ENCODE measurements at places on chromosomes 12 and 14.
A peak's percentile ranks its signal among the peaks of the same experiment; 100 is the strongest.

GRCh38 chr14:75514673-75515628 is 7.3 kb upstream of the BATF start:
- DNase-seq: peak; percentile 36

DNA sequence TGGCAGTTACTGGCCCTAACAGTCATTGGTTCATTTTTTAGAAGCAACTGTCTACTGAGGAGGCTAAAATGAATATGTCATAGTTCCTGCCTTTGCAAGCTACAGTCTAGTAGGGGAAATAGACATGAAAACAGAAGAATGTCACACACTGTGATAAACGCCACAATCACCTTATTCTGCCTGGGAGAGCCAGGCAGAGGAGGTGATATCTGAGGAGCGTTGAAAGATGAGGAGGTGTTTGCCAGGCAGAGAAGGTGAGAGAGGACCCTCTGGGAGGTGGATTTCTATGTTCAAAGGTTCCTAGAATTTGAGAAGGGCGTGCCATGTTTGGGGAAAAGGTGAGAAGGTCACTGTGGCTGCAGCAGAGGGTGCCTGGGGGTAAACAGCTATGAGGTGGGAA is 185.7 kb downstream of the PAX9 start:
- DNase-seq: no peak

GRCh38 chr12:120115066-120115465 is 1.5 kb downstream of the RAB35 start:
- DNase-seq: no peak

DNA sequence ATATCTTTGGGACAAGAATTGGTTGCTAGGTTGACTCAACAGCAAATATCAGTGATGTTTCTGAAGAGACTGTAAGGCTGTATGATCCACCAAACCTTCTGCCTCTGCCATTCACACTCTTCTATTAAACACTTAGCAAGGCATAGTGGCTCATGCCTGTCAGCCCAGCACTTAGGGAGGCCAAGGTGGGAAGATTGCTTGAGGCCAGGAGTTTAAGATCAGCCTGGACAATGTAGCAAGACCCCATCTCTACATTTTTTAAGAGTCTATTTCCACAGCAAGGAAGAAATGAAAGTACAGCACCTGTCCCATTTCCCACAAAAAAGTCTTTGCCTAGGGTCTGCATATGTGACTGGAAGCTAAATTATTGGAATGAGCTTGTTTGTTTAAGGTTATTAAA is 7.8 kb downstream of the ARG2 start:
- no peak for DNase-seq

DNA sequence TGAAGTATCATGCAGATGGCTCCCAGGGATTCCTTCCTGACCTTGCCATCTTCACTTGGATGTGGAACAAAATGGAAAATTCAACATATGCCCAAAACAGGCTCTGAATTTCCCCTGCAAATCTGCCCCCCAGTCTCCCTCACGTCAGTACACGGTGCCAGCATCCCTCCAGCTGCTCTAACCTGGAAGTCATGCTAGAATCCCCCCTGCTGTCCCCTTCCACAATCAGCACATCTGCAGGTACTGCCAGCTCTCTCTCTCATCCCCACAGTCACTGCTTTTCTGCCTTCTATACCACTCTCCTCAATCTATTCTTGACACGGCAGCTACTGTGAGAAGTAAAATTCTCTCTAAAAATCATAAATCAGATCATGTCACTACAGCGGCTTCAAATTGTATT is 21.6 kb downstream of the GALNT6 start:
- DNase-seq: no peak

DNA sequence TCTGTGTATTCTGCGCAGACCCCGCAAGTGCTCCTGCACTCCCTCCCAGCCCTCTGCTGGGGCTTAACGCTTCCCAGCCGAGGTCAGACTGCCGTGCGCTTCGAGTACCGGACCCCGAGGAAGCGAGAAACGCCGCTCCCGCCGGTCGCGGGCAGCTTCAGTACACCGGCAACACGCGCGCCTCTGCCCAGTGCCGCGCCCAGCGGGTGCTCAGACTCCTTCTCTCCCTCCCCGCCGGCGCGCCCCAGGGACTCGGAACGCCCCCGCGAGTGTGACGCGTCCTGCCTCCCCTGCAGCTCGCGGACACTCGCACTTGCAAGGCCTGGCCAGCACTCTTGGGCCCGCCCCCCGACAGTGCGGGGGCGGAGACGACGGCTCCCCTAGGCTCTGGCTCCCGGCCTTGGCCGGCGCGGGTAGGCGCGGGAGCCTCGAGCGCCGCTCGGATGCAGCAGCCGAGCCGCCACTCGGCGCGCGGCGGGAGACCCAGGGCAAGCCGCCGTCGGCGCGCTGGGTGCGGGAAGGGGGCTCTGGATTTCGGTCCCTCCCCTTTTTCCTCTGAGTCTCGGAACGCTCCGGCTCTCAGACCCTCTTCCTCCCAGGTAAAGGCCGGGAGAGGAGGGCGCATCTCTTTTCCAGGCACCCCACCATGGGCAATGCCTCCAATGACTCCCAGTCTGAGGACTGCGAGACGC is at the start of gene PTGER2:
TSS of gene PTGER2 (plus strand) at position 410 of the 692 bp plus-strand sequence. CDS start at position 647, 237 bp downstream.
- peak; percentile 64 for DNase-seq

DNA sequence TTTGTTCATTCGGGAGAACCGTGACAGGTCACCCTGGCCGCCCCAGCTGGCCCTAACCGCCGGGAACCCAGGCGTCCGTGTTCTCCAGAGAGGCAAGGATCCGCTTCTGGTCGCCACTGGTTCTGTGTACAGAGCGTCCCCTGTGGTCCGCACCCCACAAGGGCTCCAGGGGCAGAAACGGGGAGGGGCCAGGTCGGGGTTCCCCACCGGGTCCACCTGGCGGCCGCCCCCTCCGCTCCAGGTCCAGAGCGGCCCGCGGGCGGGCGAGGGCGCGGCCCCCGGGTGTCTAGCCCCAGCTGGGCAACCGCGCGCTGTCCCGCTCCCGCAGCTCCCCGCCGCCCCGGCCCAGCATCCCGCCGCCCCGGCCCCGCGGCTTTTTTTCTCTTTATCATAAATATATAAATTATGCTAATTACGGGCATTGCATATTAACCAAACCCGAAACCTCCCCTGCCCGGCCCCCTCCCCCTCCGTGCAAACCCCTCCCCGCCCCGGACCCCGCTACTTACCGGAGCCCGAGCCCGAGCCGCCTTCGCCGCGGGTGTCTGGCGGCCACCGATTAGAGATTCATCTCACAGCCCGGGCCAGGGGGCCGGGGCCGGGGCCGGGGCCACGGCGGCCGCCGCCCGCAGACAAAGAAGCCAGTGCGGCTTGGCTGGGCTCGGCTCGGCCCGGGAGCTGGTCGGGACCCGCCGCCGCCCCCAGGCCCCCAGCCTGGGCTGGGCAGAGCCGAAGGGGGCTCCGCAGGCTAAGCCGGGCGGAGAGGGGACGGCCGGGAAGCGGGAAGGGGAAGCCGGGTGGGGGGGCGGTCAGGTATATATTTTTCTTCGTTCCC is 512 bp downstream of the POU6F1 start:
- DNase-seq: peak; percentile 59

- no peak for DNase-seq
Measured at GRCh38 chr12:56385873-56386272, 23.2 kb upstream of the APOF start.

DNA sequence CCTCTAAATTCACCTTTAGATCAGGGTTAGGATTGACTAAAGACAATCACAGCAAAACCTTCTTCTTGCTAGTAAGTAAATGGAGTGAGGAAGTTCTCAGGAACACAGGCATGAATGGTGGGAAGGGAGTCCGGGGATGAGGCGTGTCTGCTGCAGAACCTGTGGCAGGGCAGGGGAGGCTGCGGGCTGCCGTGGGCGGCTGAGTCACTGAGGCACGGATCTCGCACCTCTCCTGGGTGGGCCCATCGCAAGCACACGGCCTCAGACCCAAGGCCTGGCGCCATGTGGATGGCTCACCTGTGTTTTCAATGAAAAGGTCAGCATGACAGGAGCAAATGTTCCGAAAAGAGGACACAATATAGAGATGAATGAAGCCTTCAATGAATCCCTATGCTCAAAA is 85.4 kb downstream of the PIWIL1 start:
- no peak for DNase-seq

DNA sequence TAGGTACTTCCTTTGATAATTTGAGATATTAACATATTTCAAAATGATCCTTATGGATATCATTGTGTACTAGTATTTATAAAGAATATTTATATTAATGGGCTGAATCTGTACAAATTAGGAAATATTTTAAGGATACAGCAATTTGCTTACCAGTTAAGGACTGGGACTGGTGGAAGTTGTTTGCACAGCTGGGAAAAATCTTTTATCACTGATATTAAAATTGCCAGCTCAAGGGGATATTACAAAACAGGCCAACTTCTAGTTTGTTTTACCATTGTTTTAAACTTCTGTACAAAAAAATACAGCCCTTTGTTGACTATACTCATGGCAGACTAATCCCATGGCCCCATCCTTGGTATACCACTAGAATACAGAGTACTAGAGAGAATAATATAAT is 133.2 kb upstream of the DDHD1 start:
- DNase-seq: no peak

DNA sequence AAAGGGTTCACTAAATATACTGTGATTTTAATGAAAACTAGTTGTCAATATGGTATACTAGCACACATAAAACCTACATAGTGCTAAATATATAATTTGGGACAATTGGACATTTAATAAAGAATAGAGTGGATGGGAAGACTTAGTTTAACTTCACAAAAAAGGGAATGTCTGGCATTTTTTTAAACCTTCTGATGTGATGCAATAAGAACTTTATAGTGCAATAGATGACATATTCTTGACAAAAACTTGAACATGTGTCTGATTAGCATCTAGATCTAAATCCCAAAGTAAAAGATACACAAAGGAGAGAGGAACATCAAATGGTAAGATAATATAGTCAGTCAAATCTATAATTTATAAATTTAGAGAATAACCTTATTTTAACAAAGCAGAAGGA is 488.3 kb upstream of the SYT1 start:
- DNase-seq: no peak

GRCh38 chr14:93543766-93544165 is 113.0 kb downstream of the UNC79 start:
- no peak for DNase-seq

- DNase-seq: no peak
Measured at GRCh38 chr14:94971750-94972149, 185.6 kb downstream of the DICER1 start.

DNA sequence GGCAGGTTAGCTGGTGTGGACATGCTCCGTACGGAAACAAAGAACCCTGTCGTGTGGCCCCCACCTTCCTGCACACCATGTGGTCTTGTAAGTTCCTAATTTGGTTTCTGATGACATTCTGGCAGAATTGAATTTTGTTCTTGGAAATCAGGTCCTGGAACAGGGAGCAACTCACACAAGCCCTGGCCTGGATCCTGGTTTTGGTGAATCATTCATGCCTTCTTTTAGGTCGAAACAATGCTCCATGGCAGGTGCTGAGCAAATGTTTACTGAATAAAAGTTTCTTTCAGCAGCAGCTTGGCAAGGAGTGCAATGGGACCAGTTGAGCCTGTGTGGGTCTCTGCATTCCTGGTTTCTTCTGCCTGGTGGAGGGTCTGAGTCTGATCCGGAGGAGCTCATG is 978.4 kb downstream of the BCL11B start:
- DNase-seq: no peak

- no peak for DNase-seq
Measured at GRCh38 chr12:60684988-60685655, 1089.3 kb downstream of the SLC16A7 start.

DNA sequence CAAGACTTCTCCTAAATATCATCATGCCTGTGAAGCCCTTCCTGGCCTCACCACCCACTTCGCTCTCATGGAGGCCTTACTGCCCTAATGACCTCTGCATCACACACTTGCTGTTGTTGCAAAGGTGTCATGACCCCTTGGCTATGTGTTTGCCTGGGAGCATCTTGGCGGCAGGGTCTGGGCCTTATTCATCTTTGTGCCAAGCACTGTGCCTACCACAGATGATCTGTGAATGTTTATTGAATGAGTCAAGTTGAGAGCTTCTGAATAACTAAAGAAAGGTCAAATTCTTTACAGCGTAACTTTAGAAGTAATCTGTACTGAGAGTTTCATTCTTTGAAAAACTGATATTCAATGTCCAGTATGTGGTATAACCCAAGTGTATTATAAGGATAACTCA is 113.3 kb downstream of the TTC8 start:
- no peak for DNase-seq

DNA sequence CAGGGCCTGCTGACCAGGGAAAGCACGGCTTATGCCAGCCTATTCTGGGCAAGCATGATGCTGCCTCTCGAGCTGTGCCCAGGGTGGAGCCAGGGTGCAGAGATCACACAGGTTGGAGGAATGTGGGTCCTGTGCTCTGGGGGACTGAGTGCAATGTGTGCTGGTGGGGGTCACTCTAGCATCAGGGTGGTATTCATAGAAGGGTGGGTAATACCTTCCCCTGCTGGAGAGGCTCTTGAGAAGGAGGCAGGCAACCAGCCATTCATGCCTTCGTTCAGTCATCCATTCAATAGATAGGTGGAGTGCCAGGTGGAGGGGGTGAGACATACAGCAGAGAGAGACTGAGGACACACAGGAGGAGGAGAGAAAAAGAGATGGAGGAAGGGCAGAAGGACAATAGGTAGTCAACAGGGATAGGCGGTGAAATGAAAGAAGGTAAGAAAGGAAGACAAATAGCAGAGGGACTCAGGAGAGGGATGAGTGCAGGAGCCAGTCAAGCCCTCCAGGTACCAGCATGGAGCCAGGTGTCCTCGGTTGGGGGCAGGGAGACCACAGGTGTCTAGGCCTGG is 5.2 kb upstream of the ZNF385A start:
- no peak for DNase-seq

Measured in activated CD4-positive, alpha-beta T cell treated with anti-CD3 and anti-CD28 coated beads, Interleukin-2, amount 50 U/mL, for 1 hour (primary cell).